ENCODE measurements at places on chromosomes 11 and 22. TPM values are rescaled to one million over a fixed set of nuclear protein-coding genes. Genes with fewer than 3 reads are reported as not detected.

- DNase-seq: no peak
These were observed 88.7 kb upstream of the TIMP3 start for GRCh38 chr22:32712644-32713355.

The HBB gene
- 16,523 TPM for total RNA-seq

The MPZL2 gene
- 49.6 TPM for total RNA-seq

DNA sequence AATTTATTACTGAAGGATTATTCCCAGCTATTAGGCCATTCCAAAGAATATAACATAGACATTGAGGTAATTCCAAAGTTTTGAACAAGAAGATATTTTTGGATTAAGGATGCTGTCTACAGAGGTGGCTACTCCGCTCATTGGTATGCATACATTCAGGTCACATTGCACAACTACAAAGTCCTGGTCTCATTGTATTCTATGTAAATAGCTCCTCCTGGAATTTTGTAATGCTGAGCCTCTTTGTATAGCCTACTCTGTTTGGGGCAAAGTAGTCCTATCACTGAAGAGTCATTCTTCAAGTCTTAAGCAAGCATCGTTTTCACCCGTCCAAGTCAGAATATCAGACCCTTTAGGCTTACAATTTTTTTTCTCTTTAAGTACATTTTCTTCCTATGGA lies 142.4 kb downstream of the KIF18A start:
- no peak for DNase-seq

DNA sequence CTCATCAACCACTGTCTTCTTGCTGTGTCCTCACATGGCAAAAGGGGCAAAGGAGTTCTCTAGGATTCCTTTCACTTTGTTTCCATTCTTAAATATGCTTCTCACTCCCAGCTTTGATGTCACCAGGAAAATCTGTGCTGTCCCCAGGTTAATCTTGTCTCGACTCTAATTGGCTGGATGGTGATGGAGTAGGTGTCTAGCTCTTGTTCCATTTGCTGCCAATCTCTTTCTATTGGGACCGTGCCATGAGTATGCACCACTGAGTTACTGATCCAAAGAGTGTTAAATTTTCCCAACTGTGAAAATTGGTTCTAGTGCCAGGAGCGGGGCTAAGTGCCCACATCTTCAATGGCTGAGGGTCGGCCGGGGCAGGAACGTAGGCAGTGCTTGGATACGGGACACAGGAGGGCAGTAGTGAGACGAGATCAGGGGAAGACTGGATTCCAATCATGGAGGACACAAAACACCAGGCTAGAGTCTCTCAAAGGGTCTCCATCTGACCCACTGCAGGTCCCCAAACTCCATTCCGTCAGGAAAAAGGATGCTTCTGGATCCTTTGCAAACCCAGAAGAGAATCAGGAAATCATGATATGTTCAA lies 47.7 kb upstream of the CSNK2A3 start:
- no peak for DNase-seq

- peak; percentile 57 for DNase-seq
These were observed 1.7 kb downstream of the OSBPL5 start for GRCh38 chr11:3163241-3163981.

The HTR3B gene
- not detected for total RNA-seq

DNA sequence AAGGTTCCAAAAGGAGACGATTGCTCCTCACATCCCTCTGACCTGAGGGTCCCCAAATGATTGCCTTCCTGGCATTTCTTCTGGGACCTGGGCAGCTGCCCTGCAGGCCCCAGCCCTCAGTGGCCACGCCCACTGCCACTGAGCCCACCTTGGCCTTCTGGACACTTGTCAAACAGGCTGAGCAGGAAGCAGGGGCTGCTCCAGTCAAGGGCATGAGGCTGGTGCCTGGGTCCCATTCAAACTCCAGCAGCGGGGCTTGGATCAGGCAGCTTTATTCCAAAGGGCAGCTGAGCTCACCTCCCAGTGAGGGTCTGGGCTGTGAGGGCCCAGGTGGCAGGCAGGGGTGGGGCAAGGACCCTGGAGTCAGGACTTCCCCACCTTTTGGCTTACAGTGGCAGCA lies 13.6 kb downstream of the KCTD17 start:
- DNase-seq: no peak

- no peak for DNase-seq
These were observed 933 bp downstream of the BRSK2 start for GRCh38 chr11:1390569-1391164.

GRCh38 chr22:49664371-49664881 lies 163.2 kb downstream of the BRD1 start:
- peak; percentile 52 for DNase-seq

DNA sequence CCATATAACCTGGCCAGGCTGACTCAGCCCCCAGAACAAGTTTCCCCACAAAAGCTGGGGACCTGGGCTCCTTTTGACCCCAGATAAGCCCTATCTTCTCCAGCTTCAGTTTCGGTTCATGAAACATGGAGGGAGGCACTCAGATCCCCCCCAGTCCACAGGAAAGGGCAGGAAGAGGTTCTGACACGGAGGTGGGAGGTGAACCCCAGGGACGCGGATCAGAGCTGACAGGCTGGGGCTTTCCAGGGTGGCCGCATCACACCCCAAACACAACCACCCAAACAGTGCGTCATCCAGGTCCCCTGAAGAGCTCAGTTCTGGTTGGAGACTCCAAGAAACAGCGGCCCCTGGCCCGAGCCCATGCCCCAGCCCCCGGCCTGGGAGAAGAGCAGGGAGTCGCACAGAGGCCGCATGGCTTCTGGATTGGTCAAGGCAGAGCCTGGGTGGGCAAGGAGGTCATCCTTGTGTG lies 44.3 kb upstream of the A4GALT start:
- DNase-seq: no peak

The PLEKHB1 gene
- 370 TPM for total RNA-seq

The CPT1A gene
- 55.9 TPM for total RNA-seq

- DNase-seq: no peak
These were observed 46.4 kb upstream of the OR5D13 start for GRCh38 chr11:55726715-55727324.

- no peak for DNase-seq
These were observed 5.2 kb upstream of the TNFRSF13C start for GRCh38 chr22:41931701-41932269.

The TUG1 gene
- total RNA-seq: 95.7 TPM

The MS4A7 gene
- 48.4 TPM for total RNA-seq

GRCh38 chr22:45671783-45672563 lies at the start of gene ATXN10:
TSS of gene ATXN10 (plus strand) at chr22:45671834. CDS start at chr22:45672064, 230 bp downstream.
- DNase-seq: peak; percentile 82

Data from sciatic nerve (tissue), 2 donors.